ENCODE measurements at places on chromosomes 4 and X.
A peak's percentile ranks its signal among the peaks of the same experiment; 100 is the strongest.

GRCh38 chrX:819684-820083, 189.1 kb downstream of the SHOX start:
- no peak for DNase-seq

GRCh38 chrX:51024106-51024696, 113.7 kb downstream of the BMP15 start:
- DNase-seq: no peak

DNA sequence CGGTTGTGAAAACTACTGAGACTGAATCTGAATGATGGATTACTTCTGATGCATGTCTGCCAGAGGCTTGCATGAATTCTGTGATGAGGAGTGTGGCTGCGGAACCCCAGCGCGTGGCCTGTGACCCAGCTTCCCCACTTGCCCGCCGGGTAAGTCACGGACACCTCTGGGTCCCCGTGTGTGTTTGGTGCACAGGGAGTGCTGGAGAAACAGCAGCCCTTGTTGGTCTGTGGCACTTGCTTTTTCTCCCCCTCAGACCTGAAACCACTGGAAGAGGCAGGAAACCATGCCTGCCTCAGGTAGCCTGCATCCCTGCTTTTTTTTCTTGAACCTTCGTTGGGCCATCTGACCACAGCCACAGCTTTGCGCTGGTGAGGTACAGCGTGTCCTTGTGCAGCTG, 51.9 kb upstream of the TADA2B start:
- no peak for DNase-seq

- DNase-seq: no peak
Observed at GRCh38 chr4:173245952-173246351, 77.3 kb downstream of the GALNT7 start.

- DNase-seq: peak; percentile 60
Observed at GRCh38 chr4:137531986-137532868, at the start of gene PCDH18. TSS of gene PCDH18 (minus strand) at chr4:137532494. CDS start at chr4:137532088, 406 bp downstream.

DNA sequence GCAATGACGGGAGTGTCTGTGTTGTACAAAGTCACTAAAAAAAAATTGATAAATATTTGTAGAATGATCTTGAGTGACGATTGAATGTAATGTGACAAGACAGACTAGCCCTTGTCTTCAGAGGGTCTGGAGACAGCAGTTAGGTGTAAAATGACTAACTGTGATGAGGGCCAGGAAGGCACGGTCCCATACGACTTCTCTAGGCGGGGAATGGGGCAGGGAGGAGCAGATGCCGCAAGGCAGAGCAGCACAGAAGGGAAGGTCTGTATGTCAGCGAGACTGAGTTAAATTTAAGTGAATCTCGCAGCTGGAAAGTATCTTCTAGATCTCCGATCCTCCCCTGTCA, 405 bp downstream of the CENPE start:
- no peak for DNase-seq

DNA sequence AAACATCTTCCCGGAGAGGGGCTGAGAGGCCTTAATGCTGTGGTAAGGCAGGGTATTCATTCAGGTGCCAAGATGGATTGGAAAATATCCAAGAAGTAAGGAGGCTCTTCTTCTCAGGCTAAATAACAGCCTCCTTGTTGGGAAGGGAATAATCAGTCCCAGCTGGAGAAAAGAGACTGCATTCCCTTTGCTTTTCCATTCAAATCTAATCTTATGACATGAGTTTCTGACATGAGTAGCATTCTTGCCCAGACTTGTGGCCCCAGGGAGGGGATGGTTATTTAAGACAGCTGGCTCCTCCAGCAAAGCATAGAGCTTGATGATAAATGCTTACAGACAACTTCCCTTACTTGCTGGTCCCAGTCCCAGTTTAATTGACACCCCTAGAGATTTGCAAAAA, 98.3 kb downstream of the DCLK2 start:
- no peak for DNase-seq

- no peak for DNase-seq
Observed at GRCh38 chr4:14985843-14986242, 16.4 kb upstream of the CPEB2 start.

DNA sequence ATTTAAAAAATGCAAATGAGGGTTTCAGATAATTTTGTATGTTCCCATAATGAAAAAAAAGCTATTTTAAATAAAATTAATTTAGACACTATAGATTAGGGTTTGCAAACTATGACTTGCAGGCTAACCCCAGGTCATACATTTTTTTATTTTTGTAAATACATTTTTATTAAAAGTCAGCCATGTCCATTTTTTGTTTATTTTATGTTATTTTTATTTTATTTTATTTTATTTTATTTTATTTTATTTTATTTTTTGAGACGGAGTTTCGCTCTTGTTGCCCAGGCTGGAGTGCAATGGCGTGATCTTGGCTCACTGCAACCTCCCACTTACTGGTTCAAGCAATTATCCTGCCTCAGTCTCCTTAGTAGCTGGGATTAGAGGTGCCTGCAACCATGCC, 460.6 kb downstream of the IL15 start:
- no peak for DNase-seq

DNA sequence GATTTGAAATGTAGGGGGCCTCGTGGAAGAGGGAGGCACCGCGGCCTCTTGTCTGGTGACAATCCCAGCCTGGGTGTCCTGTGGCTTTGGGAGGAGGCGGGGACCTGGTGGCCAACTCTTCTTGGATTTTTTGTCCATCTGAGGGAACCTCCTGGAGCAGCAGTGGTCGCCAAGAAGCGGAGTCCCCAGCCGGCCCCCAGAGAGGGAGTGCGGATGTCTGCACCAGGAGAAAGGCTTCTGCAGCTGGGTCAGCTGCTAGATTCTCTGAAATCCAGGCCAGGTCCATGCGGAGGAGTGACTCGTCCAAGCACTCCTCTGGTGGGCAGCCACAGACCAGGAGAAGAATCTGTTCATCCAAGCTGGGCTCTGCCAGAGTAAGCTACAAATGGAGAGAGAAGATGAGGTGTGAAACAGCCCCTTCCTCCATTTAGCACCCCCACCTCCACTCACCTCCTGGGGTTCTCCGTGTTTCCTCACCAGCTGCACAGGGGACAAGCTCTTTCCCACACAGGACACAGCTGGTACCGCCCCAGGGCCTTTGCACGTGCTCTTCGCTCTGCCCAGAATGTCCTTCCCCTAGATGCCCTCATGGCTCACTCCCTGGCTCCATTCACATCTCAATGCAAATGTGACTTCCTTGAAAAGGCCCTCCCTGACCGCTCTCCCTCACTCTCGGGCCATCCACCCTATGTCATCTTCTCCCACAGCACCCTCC, 27.6 kb downstream of the C4orf50 start:
- no peak for DNase-seq

- DNase-seq: no peak
Observed at GRCh38 chrX:129590596-129590995, 50.5 kb downstream of the OCRL start.

DNA sequence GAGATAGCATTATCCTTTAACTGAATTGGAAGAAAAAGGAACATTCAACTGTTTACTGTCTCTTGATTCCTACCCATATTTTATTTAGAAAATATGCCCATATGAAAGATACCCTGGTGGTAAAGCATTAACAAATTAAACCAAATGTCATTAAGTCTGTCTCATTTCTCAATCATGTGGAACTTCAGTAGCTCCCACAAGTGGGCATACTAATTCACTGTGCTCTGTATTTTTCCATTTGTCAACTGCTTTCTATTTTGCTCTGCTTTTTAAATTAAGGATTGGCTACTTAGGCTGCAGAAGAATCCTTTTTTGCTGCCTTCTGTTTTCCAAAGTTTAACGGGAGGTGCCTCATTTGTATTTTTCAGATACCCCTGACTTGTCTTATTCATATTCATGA, 77.2 kb downstream of the DDIT4L start:
- DNase-seq: no peak

DNA sequence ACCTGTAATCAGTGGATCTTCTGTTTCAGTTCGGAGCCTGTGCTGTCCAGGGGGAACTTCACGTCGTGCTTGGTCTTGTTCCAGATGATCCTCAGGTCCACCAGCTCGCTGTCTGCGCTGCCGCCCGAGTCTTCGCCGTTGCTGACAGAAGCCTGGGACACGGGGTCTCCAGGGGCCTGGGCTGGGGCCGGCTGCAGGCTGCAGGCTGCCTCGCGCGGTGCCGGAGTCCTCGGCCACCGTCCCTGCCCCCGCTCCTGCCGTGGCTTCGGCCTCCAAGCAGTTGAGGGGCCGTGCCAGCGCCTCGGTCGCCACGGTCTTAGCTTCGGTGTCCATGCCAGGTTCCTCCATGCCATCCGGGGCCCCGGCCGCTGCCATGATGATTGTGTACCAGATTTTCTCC, 37.3 kb upstream of the CCNI start:
- no peak for DNase-seq

DNA sequence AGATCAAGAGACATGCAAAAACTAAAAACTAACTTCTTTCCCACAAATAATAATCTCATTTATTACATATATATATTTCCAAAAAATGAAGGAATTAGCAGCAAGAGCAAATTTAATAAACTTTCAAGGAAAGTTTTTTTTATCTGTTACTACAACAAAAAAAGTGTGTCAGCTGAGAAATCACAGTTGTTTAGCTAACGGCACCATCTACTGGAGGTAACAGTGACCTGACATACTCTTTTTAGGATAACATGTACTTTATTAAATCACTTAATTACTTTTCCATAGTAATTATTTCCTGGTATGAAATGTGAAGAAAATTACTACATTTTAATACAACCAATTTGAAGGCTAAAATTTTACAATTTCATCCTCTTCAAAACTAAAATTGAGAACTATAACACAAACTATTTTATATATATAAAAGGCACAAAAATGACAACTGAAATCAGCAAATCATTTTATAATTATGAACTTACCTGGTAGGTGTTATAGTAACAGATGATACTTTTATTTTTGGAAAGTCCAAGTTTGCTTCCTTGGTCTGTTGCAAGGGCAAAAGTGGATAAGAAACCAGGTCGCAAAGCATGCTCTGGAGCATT, 9.1 kb downstream of the LAMTOR3 start:
- DNase-seq: no peak

DNA sequence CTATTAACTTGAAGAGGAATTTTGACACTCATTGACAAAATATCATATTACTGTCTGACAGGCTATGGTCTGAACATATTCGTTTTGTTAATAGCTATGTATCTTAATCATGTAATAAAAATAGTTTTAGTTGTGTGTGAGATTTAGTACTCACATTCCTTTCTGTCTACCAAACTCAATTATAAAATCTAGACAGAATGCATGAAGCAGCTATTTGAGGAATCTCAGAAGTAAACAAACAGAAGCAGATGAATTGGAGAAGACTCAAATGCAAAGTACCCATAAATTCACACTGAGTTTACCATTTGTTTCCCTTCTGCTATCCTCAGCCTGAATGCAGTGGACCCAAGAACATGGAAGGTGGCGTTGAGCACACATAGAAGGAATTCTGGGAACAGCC, 841.6 kb upstream of the AADAT start:
- DNase-seq: no peak

DNA sequence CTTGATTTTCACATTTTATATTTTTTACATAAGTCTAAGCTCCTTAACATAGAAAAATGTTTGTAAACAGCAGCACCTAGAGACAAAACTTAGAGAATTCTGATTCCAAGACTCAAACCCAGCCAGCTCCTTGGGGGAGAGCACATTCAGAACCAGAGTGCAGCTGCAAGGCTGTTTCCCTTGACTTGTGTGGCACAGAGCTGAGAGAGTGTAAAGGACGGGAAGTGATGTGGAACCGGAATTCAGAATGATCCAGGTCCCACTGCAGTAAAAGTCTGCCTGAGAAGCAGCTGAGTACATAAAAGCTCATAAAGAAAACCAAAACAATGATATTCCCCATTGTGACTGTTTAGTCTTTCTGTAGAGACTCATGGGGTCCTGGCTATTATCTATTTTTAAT, 713.8 kb downstream of the RAB28 start:
- no peak for DNase-seq

GRCh38 chr4:11549525-11549924, 120.8 kb upstream of the HS3ST1 start:
- DNase-seq: no peak

GRCh38 chr4:75834772-75835154, 67.5 kb downstream of the PPEF2 start:
- no peak for DNase-seq

DNA sequence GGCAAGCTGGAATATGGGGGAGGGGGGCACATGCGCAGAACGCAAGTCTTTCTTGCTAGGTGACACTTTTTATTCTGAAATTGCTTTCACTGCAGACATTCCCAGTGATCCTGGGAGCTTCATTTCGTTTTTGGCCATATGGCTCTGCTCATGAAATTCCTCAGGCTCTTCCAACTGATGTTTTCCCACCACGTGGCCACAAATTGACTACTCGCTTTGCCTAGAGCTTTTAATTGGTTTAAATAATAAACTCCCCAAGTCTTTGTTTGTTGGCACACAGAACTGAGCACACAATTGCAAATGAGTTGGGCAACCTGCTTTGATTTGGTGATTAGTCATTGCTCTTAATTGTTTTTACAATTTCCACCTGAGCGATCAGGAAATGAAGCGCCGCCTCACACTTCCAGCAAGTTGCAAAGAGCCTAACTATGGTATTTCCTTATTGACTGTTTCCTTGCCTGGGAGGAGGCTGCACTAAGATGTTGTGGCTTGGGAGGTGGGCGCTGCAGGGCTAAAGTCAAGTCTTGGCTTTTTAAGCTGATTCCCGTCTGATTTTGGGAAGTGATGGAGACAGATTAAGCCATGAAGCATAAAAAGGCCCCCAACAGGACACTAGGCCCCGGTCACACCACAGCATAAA, 282.5 kb downstream of the ZIC3 start:
- no peak for DNase-seq

GRCh38 chrX:148507418-148507817, 7.0 kb downstream of the AFF2 start:
- DNase-seq: no peak

- no peak for DNase-seq
Observed at GRCh38 chr4:185040523-185040922, 22.2 kb downstream of the HELT start.

GRCh38 chrX:85922821-85923220, 124.5 kb downstream of the CHM start:
- no peak for DNase-seq

DNA sequence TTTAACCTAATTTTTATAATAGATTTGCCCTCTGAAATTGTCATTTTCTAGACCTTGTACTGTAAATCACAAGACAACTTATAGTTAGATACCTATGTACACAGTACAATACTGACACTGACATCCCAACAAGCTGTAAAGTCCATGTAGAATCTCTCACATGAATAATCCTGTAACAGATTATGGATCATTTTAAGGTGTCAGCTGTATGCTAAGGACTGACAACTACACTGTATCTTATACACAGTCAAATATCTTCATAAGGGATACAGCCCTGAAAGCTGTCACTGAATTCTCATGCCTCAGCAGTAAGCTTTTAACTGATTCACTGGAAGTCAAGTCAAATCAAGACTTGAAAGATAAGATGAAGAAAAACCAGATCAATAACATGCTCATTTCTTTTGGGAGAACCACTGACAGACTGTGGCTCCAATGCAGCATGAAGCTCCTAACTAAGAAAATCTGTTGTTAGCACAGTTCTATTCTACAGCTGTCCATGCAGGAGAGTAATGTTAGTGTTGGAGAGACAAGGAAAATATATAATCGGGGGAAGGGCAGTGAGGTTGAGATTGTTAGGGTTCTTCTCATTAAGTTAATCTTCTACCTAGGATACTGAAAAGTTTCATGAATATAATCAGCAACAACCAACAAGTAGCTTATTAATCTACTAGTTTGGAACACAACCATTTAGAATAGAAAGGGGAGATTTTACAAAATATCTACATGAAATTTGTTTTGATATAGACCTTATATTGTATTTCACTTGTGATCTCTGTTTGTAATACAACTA, 612.0 kb downstream of the PCDH18 start:
- no peak for DNase-seq

GRCh38 chr4:867526-868250, 41.8 kb upstream of the CPLX1 start:
- no peak for DNase-seq
